Kasumi-1 (cell line): ENCODE measurements at places on chromosomes 3 and 15.

DNA sequence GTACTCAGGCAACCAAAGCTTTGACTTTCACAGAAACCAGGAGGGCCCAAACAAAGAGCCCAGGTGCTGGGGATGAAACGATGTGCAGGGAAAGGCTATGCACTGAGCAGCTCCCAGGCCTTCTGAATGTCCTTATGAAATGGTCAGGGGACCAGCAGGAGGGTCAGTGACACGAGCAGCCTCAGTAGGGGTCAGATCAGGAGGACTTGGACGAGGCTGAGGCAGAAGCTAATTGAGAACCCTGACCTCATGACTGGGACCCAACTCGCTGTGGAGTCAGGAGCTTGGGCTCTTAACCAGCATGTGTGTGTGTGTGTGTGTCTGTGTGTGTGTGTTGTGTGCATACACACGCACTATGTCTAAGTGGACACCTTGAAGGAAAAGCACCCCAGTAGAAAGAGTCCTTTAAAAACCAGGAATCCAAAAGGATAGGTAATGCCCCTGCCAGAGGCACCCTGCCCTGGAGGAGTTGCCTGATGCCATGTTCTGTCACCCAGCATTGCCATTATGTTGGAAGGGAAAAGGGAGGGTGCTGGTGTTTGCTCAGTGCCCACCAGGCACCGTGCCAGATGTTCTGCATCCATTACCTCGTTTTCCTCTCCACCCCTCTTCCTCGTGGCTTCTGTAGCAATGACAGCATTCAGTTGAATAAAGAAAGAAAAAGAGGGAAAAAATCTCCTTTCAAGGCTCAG is 50.9 kb downstream of the CORO2B start:
- no peak for DNase-seq

GRCh38 chr3:150737874-150738679 is 24.9 kb downstream of the SIAH2 start:
- DNase-seq: no peak

DNA sequence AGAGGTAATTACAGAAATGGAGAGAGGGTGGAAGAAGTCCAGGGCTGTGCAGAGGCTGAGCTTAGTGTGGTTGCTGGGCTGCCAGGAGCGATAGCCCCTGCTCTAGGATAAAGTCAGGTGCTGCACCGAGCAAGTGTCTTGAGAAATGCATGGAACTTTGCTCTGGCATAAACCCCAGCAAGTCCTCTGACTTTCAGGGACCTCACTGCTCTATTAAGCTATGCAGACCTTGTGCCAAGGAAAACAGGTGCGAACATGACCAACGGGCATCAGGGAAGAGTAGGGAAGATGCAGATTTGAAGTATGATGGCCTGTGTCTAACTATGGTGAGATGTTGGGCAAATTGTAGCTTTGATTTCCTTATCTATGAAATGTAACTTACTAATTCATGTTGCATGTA is 416.8 kb downstream of the NR2F2 start:
- no peak for DNase-seq

DNA sequence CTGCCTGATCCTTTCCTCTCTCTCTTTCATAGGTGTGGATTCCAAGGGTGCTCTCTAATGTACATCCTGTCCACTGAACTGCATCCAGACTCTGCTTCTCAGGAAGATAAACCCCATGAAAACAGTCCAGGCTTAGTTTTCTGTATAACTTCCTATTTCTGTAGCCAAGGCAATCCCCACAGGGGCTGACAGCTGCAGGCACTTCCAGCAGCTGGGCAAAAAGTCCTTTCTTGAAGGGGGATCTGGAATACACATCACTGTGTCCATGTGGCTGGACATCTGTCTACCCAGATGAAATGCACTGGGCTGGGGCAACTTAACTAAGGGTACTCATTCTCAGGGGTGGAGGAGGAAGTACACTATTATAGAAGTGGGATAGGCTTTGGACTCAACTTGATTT is 72.2 kb downstream of the NR1D2 start:
- DNase-seq: no peak

DNA sequence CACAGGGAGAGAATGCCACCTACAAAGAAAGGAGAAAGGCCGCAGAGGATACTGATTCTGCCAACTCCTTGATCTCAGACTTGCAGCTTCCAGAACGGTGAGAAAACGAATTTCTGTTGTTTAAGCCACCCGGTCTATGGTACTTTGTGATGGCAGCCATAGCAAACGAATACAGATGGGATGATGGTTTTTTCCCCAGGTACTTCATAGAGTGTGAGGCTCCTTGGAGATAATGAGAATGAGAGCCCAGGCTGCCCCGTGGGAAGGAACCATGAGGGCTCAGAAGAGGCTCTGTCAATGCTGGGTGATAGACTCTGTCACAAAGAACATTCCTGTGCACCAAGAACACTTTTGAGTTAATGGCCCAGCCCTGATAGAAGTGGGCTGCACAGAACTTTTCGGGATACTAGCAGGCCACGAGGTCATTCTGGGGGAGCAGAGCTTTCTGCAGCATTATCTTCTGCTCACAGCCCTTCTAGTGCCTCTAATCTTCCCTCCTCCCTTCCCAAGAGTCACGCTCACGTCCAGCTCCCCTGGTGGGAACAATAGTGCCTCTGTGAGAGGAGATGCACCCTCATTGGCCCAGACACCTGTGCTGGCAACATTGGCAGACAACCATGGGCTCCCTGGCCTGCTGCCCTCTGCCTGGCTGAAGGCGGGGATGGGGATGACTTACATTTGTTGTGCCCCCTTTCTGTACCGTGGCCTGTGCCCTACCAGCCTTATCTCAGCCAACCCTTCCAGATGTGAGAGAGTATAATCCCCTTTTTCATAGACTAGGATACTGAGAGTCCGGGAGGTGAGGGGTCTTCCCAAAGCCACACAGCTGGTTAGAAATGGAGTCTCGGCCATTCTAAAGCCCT is 5.2 kb upstream of the RLBP1 start:
- no peak for DNase-seq

DNA sequence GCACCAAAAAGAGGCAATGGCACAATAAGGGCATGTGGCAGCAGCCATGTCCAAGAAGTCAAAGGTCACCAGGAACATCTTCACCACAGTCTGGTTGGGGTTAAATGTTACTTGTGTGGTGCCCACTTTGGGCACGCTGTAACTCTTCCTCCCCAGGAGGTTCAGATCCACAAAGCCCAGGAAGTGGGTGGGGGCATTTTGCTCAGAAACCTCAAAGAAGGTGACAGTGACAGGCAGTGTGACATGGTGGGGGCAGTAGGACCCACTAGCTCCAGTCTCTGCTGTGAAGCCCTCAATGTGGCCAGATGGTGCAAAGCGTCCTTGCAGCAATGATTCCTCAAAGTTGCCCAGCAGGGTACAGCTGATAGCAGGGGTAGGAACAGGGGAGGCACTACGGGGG is 5.8 kb downstream of the ZNF80 start:
- no peak for DNase-seq

DNA sequence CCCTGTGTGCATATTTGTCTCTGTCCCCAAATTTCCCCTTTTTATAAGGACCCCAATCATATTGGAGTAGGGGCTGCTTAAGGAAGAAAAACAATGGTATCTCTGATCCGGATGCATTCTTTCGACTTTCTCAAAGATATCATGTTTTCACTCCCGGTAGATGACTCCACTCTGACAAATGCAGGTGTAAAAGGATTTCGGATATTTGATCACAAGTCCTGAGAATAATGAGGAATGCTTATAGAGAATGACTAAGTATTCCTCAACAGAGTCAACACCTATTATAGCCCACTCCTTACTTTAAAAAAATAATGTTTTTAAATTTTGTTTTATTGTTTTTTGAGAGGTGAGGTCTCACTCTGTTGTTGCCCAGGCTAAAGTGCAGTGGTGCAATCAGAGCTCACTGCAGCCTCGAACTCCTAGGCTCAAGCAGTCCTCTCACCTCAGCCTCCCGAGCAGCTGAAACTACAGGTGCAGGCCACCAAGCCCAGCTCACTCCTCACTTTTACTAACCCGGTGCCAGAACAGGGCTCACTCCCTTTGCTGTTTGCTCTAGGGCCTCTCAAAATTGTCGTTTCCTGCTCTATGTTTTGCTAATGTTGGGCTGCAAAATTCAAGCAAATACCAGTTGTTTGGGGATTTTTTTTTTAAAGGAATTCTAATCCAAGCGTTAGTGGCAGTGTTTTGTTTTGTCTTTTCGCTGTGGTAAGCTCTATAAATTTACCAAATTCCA is 24.6 kb downstream of the COL8A1 start:
- DNase-seq: no peak
